Uterus (tissue), 4 donors: ENCODE measurements at places on chromosomes 2 and 18. TPM values are rescaled to one million over a fixed set of nuclear protein-coding genes. Genes with fewer than 3 reads are reported as not detected.

CNDP1 gene
- total RNA-seq = 0.90 TPM

- DNase-seq = no peak
These were observed 35.6 kb downstream of the ARL5A start for GRCh38 chr2:151792589-151792988.

- DNase-seq = no peak
These were observed 46.3 kb downstream of the TANK start for GRCh38 chr2:161206471-161207032.

GRCh38 chr2:211744379-211744778 is 794.2 kb downstream of the ERBB4 start:
- DNase-seq = no peak

DNA sequence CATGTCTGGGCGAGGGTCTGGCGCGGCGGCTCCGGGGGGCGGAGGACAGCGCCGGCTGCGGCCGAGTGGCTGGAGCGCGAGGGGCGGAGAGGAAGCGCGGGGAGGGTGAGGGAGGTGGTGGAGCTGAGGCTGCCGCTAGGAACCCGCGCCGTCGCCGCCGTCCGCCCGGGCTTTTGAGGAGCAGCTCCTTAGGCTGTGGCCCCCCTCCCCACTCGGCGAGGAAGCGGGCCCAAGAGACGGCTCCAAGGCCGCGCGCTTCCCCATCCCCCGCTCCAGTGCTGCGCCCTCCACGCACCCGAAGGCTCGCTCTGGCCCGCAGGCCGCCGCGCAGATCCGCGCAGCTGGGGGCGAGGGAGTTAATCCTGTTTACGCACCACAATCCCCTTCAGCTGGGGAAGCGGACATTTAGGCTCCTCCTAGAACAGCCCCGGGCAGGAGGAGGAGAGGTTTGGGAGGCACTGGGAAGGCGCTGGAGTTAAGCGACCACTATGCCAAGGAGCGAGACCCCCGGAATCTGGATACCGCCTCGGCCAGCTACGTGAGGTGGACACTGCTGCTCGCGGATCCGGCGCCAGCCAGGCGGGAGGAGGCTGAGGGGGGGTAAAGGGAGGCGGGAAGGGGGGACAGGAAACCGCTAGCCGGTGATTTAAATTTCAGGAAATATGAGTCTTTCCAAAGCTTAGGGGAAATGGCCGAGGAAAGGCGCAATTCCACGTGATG is at the start of gene CNRIP1:
TSS of gene CNRIP1 (minus strand) at position 552 of the 720 bp plus-strand sequence. CDS start at position 3, 549 bp downstream.
- peak; percentile 84 for DNase-seq

DNA sequence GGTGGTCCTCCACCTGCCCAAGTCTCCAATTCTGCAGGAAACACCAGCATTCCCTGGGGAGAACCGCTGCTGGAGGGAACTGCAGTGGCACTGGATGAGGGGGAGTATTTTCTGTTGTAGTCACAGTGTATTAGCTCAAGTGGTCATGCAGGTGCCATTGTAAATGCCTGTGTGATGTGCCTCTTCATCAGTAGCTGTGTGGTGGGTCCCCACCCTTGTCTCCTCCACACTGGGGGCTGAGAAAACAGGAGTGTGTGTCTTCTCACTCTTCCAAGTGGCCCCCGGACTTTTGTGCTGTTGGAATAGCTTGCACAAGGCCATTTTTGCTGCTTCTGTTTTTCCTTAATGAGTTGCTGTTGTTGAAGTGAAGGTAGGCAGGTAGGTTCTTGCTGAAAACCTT is 8.7 kb downstream of the NCK2 start:
- no peak for DNase-seq

DNA sequence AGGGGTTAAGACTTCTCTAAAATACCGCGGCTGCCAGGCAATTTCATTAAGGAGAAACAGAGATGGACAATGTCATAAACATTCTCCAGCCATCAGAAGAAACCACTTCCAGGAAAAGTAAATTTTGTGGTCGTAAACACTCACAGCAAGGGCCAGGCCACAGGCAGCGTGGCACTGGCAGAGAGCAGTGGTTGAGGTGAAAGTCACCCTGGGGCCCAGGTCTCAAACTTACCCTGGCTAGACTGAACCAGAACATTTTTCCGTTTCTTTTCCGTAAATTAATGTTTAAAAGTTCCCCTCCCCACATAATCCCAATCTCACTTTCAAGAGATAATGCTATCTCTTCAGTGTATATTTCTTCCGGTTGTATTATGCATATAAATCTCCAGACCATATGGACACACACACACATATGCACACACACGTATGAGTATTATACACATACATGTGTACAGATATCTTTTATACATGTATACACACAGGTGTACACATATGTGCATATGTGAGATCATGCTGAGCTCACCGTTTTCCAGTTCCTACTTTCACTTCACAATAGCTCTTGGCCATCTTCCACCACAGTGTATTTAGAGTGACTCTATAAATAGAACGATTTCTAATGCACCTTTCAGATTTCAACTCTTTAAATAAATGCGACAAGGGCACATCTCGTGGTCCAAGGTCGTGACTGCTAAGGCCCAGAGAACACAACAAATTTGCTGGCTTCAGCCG is 90.1 kb downstream of the MALT1 start:
- no peak for DNase-seq

DNA sequence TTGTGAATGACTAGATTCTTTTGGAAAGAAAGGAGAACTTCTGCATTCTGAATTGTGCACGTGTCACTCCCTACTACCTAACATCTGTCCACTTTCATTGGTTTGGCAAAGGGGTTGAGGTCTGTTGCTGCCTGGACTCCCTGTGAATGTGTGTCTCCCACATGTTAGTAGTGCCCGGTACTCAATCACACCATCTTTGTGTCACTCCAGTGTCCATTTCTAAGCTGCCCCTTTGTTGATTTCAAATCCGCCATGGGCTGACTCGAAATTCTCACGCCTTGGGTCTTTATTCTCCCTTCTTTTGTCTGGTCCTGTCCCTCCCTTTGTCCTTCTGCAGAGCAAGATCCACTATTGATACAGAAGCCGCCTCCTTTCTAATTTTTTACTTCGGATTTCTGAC is 7.5 kb downstream of the DPYSL5 start:
- DNase-seq = no peak
